ENCODE measurements at places on chromosomes 1 and 21. TPM values are rescaled to one million over a fixed set of nuclear protein-coding genes. Genes with fewer than 3 reads are reported as not detected.

GRCh38 chr1:19910650-19911049, 12.8 kb downstream of the PLA2G2E start:
- no peak for DNase-seq

DNA sequence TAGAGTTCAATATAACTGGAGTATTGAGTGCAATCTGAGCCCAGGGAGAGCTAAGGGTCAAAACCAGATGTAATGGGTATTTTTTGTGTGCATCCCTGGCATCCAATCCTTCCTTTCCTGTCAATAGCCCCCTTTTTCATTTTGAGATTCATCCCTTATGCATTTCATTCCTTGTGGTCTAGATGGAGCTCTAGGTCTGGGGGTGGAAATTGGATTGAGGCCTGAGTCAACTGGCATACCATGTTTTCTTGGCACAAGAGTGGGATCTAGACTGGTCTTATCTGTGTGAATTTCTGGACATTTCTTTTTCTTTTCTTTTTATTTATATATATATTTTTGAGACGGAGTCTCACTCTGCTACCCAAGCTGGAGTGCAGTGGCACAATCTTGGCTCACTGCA, 67.3 kb upstream of the RAB3GAP2 start:
- no peak for DNase-seq

DNA sequence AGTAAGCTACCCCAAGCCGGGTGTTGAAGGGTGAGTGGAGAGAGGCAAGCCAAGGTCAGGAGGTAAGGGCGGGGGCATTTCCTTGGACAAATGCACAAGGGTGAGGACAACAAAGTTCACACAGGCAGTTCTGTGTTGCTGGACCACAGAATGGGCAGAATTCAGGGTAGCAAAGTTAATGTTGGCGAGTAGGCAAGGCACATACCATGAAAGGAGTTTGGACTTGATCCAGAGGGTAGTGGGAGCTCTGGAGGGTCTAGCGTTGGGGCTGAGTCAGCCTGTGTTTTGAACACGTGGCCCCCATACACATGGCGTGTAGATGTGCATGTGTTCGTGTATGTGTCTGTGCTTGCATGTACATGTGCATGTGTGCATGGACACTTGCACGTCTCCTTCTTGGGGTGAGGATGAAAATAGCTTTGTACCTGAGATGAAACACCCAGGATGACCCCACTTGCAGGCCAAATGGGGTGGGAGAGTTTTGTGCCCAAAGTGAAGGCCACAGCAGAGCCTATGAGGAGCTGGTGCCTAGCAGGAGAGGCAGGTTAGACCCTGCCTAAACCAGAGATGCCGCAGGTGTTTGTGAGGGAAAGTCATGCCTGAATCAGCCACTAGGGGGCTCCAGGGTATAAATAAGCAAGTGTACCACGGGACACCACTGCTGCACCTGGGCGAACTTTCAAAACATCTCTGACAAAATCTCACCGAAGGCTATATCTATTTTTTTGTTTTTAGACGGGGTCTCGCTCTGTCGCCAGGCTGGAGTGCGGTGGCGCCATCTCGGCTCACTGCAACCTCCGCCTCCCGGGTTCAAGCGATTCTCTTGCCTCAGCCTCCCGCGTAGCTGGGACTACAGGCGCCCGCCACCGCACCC, 21.8 kb downstream of the SLC27A3 start:
- no peak for DNase-seq

- no peak for DNase-seq
Measured at GRCh38 chr1:182340233-182341058, 51.1 kb downstream of the GLUL start.

- no peak for DNase-seq
Measured at GRCh38 chr1:208628022-208628914, 384.1 kb upstream of the PLXNA2 start.

ABCG1 gene
- total RNA-seq: 5.4 TPM

DNA sequence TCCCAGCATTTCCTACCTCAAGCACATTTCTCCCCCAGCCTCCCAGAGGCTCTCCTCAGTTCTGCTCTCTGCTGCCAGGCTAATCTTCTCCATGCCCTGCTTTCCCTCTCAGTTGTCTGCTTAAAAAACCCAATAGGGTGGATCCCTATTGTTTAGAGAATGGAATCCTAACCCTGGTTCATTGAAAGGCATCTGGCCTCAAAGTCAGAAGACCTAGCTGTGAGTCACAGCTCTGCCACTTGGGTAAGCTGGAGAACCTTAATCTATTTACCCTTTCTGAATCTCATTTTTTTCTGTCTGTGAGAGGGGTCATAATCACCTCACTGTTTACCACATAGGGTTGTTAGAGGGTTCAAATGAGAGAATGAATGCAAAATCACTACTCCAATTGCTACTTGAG, 12.5 kb upstream of the MYOC start:
- no peak for DNase-seq

DNA sequence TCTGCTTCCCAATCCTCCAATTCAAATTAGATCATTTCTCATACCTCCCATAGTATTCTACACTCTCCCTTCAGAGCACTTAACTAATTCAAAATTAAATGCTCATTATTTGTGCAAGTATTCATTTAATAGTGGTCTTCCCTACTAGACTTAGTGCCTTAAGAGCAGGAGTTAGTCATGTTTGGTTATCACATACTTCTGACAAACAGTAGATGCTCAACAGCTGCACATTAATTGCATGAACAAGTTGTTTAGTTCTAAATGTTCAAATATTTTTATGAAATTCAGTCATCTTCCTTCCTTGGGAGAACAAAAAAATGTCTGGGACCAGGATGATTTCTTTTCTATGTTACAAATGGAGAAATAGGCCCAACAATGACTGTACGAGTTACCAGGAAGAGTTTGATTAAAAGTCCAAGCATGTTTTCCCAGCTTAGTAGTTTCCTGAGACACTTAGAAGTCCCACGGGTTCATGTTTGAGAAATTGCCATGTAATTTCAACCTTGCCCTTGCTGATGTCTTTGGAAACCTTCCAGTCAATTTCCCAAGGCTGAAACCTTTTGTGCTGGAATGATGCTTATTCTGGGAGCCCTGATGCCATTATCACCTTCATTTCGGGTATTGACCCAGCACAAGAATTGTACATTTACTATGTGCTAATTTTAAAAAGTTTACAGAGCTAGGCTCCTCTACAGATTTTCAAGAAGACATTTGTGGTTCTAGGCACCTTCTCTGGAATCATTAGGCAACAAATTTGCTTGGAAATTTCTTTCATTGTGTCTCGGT, 437.9 kb upstream of the PLXNA2 start:
- DNase-seq: no peak

DNA sequence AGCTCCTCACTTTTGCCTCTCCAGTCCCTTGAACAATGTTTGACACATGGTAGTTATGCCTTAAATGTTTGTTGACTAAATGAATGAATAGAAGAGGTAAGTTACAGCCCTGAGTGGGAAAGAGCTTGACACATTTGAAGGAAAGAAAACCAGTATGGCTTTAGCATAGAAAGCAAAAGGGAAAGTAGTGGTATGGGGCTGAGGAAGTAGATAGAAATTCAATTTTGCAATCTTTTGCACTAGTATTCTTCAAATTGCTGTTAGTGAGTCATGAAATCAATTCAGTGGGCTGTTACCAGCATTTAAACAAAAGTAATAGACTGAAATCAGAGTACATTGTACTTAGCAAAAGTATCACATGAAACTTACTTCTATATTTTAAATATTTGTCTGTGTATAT, 21.1 kb downstream of the PLA2G4A start:
- no peak for DNase-seq

- no peak for DNase-seq
Measured at GRCh38 chr1:109764561-109765482, 1.1 kb upstream of the EPS8L3 start.

DNA sequence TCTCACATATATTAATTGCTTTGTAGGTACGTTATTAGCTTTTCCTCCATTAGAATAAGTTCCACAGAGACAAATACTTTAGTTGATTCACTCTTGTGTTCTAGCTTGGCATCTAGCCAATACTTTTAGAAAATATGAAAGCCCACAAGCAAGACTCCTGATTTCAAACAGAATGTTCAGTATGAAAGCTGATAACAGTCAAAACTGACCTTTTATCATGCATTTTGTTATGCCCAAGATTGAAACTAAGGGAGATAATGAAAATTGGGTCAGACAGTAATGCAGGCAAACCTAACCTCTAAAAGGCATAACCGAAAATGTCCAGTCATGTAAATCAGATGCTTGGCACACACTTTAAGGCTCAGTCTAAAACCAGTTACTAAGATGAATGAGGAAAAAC, 61.7 kb downstream of the ERICH3 start:
- DNase-seq: no peak

ZSWIM5 gene
- total RNA-seq: 0.84 TPM

DNA sequence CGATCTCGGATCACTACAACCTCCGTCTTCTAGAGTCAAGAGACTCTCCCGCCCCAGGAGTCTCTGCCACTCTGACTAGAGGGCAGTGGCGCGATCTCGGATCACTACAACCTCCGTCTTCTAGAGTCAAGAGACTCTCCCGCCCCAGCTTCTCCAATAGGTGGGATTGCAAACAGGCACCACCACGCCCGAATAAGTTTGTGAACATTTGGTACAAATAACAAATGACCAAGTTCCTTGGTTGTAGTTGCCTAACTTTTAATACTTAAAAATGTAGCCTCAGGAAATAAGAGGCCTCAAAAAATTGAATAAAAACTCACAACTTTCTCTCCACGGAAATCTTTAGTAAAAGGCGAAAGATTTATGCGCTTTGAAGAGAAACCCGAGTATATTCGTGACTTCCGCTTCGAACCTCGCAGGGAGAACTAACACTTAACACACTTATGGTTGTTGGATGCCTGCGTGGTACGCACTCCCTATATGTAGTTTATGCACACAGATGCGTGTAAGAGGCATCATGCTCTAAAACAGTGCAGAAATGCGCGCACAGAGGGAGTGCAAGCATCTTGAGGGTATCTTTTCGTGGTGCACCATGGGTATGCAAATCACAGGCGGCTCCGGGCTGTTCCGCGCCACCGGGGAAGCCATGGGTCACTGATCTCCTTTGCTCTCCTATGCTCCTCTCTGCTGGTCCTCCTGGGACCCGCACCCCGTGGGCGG, 11.4 kb downstream of the BTBD19 start:
- peak; percentile 85 for DNase-seq

- DNase-seq: no peak
Measured at GRCh38 chr1:202587859-202588485, 122.3 kb downstream of the SYT2 start.

ACBD3 gene
- 41.3 TPM for total RNA-seq

PTAFR gene
- 1.8 TPM for total RNA-seq

ANXA9 gene
- 1.3 TPM for total RNA-seq

- DNase-seq: no peak
Measured at GRCh38 chr1:30966690-30967369, 58.3 kb upstream of the SDC3 start.

DNA sequence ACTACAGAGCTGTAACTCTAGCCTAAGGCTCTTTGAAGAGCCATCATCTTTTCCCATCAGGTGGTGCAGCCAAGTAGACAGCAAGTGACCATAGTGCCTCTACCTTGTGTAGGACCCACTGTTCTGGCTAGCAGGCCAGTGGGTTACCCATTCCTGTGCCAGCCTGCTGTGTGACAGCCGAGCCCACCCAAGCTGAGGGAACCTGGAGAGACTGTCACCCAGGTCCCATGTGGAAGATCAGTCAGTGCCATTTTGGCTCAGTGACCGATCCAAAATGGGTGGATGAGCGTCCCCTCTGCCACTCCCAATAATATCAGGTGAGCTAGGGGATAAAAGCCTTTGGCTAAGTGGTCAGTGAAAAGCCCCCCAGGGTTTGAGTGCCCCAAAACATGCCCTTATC, 417.9 kb downstream of the MATN1 start:
- DNase-seq: no peak

- no peak for DNase-seq
Measured at GRCh38 chr21:46035809-46036695, 54.5 kb downstream of the COL6A1 start.

DNA sequence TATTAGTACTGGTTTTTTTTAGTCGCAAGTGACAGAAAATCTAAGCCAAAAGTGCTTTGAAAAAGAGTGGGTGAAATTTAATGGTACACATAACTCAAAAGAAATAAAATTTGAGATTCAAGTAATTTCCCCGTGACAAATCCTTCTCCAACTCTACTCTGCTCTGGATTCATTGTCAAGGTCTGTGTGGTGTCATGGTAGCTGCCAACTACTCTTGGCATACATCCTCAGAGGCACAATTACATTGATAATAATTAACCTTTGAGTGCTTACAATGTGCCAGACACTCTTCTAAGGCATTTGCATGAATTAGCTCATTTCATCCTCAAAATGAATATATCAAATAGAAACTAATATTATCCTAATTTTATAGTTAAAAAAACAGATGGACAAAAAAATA, 1153.9 kb upstream of the NCAM2 start:
- no peak for DNase-seq

DNA sequence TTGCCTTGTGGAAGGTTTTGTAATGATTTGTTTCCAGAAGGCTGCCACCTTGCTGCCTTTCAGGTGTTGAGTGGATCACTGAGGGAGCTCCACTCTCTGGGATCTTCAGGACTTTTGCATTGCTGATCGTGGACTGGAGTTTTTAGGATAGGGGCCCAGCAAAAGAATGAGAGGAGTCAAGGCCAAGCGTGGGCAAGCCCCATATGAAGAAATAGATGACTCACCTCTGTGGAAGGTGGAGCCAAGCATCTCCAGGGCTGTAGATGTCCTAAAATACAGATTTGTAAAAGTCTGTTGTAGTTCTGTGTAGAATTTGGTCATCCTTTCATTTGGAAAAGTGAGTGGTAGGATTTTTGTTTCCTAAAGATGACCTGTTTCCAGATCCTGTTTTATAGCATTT, 67.0 kb downstream of the ST3GAL3 start:
- no peak for DNase-seq

CENPS gene
- 8.5 TPM for total RNA-seq

DNA sequence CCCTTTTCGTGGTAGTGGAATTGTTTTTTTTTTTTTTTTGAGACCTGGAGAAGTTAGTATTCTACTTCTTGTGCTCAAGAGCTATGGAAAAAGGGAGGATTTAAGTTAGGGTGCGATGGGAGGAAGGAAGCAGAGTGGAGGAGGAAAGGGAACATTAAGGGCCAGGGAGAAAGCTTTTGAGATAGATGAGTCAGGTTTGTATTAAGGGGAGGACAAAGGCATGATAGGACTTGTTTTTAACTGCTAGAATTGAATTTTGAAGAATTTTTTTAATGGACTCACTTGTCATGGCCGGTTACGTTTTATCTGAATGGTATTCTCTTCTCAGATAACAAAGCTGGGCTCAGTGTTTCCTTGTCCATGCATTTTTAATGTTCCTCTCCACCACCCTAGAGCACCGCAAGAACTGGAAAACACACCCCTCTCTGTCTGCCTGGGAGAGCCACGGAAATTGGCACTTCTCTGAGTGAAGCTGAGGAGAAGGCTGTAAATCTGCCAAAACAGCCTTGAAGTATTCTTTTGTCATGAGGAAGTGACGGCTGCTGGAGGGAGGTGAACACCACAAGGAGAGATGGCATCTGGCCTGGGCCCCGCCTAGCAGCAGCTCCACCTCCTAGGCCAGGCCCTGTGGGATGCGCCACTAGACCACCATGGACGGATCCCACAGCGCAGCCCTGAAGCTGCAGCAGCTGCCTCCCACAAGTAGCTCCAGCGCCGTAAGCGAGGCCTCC, 3.5 kb downstream of the NIPAL3 start:
- no peak for DNase-seq

Data from kidney epithelial cell (primary cell).